Gastrocnemius medialis (tissue), 4 donors: ENCODE measurements at places on chromosomes 3 and 15. TPM values are rescaled to one million over a fixed set of nuclear protein-coding genes. Genes with fewer than 3 reads are reported as not detected.

CPN2 gene
- not detected for total RNA-seq

ETFA gene
- total RNA-seq, result 179 TPM

ZBBX gene
- not detected for total RNA-seq

EPHA6 gene
- total RNA-seq, result not detected

CHP1 gene
- 250 TPM for total RNA-seq

TCF12 gene
- total RNA-seq, result 34.9 TPM

NANOGP8 gene
- not detected for total RNA-seq

NOX5 gene
- total RNA-seq, result not detected

SETD2 gene
- 41.5 TPM for total RNA-seq

SIAH2 gene
- total RNA-seq, result 23.3 TPM

GOLGA8S gene
- total RNA-seq, result 0.20 TPM

CTXN2 gene
- total RNA-seq, result not detected

CORO2B gene
- total RNA-seq, result 1.6 TPM

PRTG gene
- 0.05 TPM for total RNA-seq

ABHD17C gene
- total RNA-seq, result not detected

SERF2 gene
- total RNA-seq, result 491 TPM

LRRN1 gene
- total RNA-seq, result 4.8 TPM

MCF2L2 gene
- 0.61 TPM for total RNA-seq

SLC35G2 gene
- total RNA-seq, result 1.3 TPM

LINGO1 gene
- total RNA-seq, result not detected

ATP13A5 gene
- total RNA-seq, result not detected

CCR2 gene
- 1.4 TPM for total RNA-seq

SYNPR gene
- total RNA-seq, result not detected

DTX3L gene
- total RNA-seq, result 9.8 TPM

IL17RD gene
- total RNA-seq, result 0.53 TPM

MKRN2OS gene
- not detected for total RNA-seq

LYZL4 gene
- total RNA-seq, result not detected
